ENCODE measurements at places on chromosomes 11 and 22. TPM values are rescaled to one million over a fixed set of nuclear protein-coding genes. Genes with fewer than 3 reads are reported as not detected.

Gene SLN
- total RNA-seq = not detected

Gene SEPTIN3
- 9.0 TPM for total RNA-seq

Gene AMPD3
- 7.5 TPM for total RNA-seq

Gene RIMBP3C
- 0.31 TPM for total RNA-seq

Gene TEAD1
- 161 TPM for total RNA-seq

Gene ACRV1
- total RNA-seq = not detected

Gene ALDH3B2
- 3.1 TPM for total RNA-seq
